IPS-NIHi11 (cell line): ENCODE measurements at places on chromosomes 12 and 14.

- no peak for DNase-seq
Measured at GRCh38 chr12:112535637-112536366, 117.1 kb downstream of the PTPN11 start.

DNA sequence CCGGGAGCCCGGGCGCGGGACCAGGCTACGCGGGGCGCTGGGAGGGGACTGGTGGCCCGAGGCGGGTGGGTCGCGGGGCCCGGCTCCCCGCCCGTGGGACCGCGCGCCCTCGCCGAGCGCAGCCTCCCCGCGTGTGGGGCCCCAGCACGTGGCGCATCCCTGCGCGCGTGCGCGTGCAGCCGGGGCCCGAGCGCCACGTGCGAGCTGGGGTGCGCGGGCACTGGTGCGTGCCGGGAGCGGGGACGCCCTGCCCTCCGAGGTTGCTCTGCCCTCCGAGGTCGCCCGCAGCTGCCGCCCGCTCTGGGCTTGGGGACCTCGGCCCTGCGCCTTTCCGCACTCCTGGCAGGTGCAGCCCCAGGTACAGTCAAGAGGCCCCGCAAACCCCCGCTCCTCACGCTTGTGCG, 365 bp upstream of the CCDC88C start:
- peak; percentile 58 for DNase-seq

DNA sequence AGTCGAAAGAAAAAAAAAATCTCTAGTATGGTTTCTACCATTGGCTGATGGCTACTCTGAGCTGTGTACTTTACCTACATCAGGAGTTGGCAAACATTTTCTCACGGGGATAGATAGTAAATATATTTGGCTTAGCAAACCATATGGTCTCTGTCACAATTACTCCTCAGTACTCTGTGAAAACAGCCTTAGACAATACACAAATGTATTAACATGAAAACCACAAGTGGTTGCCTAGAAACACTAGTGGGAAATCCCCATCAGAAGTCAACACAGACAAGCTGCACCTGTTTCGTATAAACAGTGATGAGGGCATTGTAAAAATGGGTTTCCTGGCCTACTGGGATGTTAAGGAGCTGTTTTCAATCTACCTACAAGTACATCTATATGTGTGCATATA, 84.6 kb upstream of the NAV3 start:
- no peak for DNase-seq

GRCh38 chr14:76755610-76756370, 5.5 kb upstream of the VASH1 start:
- no peak for DNase-seq

GRCh38 chr14:59354666-59355065, 110.5 kb downstream of the GPR135 start:
- DNase-seq, result no peak

DNA sequence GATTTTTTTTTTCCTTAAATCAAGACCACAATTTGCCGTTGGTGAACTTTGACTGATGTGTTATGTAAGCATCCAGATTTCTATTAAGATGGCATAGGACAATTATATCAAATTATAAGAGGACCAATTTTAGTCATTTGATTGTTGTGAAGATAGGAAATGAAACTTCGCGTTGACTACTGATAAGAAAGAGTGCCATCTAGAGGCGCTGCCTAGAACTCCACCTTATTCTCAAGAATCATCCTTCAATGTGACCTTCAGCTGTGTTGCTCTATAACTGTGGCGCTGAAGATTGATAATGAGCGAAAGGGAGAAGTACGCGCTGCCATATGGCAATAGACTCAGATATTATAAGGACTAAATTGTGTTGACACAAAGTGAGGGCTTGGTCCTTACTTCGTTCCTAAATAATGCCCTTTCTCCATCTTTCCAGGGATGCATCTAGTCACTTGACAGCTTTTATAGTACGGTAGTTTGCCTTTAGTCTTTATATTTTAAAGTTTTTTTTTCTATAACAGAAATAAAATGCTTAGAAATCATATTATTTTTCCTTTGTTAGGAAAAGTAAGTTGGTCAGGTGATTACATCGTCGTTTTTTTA, 350.8 kb upstream of the STXBP6 start:
- DNase-seq, result peak; percentile 33

- DNase-seq, result no peak
Measured at GRCh38 chr14:20490563-20490962, 14.8 kb upstream of the RNASE10 start.

- DNase-seq, result peak; percentile 7
Measured at GRCh38 chr14:87628129-87628528, 364.9 kb downstream of the GALC start.

DNA sequence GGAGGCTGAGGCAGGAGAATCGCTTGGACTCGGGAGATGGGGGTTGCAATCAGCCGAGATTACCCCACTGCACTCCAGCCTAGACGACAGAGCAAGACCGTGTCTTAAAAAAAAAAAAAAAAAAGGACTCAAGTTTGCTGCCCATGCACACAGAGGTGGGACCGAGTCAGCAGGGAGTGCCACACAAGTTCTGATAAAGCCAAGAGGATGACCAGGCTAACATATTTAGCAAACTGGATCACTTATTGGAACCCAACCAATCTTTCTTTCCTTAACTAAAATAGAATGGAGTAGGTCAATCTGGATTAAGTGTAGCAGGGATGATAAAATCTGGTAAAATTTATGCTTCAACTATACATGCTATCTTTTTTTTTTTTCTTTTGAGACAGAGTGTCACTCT, 190.4 kb upstream of the FOXN3 start:
- DNase-seq, result no peak

DNA sequence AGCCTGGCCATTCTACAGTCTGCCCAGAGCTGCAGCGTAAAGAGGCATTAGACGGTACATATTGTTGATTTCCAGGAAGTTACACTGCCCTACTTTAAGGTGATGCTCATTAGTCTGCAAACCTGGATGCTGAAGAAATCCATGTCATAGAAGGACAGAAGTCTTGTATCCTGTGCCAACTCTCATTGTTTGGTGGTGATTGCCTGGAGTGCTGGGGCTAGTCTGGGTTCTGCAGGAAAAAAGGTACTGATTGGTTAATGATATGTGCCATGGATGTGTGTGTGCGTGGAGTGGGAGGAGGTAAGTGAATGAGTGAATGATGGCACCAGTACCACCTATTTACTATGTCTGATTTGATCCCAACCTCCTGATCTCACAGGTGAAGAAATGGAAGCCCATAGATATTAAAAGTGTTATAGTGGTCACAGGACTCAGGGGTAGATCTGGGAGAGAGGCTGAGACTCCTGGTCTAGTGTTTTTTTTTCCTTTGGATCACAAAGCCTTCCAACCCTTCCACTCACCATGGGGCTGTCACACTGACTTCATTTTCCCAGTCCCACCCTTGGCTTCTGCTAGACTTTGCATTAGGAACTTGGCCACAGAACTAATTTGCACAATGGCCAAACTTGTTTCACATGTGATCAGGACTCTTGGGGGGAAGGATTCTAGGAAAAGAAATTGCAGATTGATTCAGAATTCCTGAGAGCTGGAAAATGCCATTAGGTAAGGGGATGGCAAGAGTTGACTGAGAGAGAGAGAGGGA, 96.1 kb downstream of the TMX1 start:
- DNase-seq, result no peak

DNA sequence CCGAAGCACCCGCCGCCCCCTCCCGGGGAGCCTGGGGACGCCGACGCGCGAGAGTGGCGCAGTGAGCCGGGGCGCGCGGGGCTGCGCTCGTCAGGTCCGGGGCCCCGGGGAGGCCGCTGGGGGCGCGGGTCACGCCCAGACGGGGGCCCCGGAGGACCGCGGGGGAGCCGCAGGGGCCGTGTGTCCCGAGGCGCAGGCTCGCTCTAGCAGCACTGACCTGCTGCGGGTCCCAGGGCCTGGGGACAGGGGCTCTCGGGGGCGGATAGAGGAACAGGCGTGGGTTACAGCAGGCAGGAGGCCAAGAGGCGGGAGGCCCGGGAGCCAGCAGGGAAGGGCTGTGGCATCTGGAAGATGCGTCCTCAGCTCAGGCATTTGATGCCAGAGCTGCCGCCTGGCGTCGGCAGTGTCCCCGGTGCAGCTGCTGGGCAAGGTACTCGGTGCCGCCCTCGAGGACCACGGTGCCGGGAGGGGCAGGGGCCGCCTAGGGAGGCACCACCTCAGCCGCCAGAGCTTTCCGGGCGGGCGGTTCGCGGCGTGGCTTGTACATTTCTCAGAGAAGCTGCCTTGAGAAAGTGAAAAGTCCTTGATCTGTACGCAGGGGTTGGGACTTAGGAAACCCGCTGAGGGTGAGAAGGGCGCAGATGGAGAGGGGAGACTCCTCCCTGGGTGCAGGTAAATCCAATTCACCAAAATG, 1.2 kb downstream of the WNT5B start:
- DNase-seq, result peak; percentile 53

GRCh38 chr14:65377576-65377975, 35.0 kb upstream of the FUT8 start:
- no peak for DNase-seq

GRCh38 chr12:102971227-102971626, 13.8 kb downstream of the ASCL1 start:
- DNase-seq, result no peak

- no peak for DNase-seq
Measured at GRCh38 chr14:69349091-69349777, 48.9 kb downstream of the ERH start.

GRCh38 chr14:100654814-100655740, 67.9 kb upstream of the BEGAIN start:
- DNase-seq, result peak; percentile 93

DNA sequence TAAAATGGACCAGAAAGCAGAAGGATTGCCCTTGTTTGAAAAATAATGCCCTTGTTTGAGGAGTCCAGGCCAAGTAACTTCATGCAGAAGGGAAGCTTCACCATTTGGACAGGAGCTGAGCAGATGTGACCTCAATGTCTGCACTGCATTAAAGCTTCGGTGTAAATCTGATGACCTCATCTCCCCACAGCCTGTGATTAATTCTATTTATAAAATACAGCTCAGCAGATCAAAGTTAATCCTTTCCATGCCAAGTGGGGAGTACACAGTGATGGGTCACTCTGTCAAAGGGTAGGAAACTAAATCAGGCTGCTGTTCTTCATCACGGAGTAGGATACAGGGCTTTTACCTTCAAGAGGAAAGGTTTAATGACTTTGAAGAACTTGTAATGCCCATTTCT, 533.7 kb downstream of the RPS29 start:
- DNase-seq, result no peak

- DNase-seq, result no peak
Measured at GRCh38 chr12:110796952-110797351, 49.8 kb upstream of the CCDC63 start.

DNA sequence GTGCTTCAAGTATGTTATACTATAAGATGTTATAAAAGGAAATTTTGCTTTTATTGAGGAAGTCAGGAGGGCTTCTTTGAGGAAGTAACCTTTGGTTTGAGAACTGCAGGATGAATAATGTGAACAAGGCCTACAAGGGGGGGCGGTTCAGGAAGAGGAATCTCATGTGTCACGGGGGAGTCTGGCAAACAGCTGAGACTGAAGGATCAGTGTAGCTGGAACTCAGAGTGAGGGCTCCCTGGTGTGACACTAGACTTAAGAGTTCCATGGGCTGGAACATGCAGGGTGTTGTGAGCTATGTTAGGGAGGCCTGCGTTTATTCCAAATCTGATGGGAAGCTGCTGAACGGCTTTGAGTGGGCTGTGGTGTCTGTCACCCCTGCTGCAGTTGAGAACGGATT, 62.3 kb downstream of the UNC79 start:
- DNase-seq, result no peak

DNA sequence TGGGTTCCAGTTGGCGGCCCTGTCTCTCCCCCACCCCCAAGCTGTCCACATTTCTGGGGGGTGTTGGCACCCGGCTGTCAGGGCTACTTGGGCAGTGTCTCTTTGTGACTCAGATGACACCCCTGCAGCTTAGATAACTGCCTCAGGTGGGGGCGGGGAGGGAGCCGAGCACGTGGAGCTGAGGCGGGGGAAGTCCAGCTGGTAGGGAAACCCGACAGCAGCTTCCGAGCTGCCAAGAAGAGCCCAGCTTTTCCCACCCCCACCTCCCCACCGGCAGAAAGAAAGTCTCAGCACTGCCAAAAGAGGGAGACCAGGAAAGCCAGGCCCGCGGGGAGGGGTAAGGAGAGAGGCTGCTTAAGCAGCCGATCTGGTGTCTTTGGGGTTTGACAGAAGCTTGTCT, 1.4 kb downstream of the LRTM2 start:
- no peak for DNase-seq

DNA sequence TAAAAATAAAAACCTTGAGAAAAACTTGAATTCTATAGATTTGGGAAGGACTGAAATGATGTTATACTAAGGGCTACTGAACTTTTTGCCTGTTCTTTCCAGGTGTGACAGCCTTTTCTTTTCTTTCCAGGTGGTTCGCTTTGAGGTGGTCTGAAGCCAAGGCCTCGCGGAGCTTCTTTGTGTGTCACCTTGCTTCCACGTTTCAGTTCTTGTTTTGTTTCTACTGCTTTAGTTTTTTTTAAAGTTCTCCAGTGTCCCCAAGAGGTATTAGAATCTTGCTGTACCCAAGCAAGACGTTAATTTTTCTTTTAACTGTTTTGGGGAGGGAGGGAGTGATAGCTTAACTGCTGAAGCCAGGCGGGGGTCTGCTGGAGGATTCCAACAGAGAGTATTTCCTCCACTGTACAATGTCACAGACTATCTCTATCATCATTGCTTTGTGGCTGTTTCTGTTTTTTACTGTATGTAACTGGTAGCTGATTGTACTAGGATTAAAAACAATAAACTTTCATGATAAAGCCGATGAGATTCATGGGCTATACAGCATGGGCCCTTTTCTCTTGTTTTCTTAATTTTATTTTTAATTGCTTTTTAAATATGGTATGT, 40.2 kb downstream of the PROX2 start:
- DNase-seq, result no peak

DNA sequence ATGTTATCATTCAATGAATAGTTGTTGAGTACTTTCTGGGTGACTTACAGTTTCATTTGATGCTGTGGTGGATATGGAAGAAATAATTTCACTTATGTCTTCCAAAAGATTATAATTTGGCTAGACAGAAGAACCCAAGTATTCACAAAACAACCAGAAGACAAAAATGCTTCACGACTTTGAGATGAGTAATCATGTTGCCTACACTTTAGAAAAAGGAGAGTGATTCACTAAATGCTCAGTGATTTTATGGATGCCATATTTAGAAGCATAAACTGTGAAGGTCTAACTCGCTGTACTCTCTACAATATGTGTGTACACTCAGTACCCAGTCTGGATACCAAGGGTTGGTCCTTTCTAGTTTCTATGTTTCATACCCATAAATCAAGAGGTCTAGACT, 101.3 kb upstream of the E2F7 start:
- no peak for DNase-seq

GRCh38 chr12:95224202-95225170, 6.9 kb downstream of the VEZT start:
- DNase-seq, result no peak

GRCh38 chr12:7229741-7230140, 40.3 kb downstream of the PEX5 start:
- no peak for DNase-seq

- DNase-seq, result no peak
Measured at GRCh38 chr12:75974323-75975187, 57.0 kb downstream of the PHLDA1 start.

- DNase-seq, result no peak
Measured at GRCh38 chr12:44777044-44777443, 99.1 kb downstream of the NELL2 start.
